ENCODE measurements at places on chromosomes 4 and X.

- DNase-seq = no peak
Measured at GRCh38 chr4:56654238-56654632, 26.9 kb downstream of the HOPX start.

- DNase-seq = no peak
Measured at GRCh38 chr4:17884063-17884462, 73.3 kb downstream of the NCAPG start.

GRCh38 chr4:87005690-87006425 is 71.0 kb downstream of the AFF1 start:
- DNase-seq = no peak

DNA sequence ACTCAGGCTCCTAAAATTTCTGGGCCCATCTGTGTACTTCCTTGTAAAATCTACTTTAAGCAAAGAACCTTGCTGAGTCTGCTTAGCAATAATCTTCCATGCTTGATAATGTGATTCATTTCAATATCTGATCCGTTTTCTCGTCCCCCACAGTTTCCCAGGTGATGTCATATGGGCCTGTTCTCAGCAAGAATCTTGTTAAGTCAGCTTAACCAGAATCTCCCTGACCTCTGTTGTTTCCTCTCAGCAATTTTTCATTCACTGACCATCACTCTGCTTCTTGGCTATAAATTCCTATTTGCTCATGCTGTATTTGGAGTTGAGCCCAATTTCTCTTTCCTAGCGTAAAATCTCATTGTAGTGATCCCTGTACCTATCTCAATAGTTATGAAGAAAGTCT is 13.9 kb downstream of the CSN2 start:
- DNase-seq = no peak

DNA sequence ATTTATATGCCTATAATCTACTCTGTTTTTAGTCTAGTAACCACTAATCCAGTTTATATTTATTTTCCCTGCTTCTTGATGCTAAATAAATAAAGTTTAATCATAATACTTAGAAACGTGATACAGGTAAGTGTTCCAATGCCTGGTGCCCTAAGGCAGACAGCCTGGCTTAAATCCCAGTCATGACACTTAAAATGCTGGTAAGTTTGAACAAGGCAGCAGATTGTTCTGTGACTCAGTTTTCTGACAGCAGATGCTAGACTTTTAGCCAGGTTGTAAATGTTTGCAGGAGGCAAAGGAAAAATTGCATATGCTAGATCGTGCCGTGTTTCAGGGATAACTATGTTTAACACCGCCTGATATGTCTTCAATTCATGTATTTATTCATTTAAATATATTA is 2661.6 kb downstream of the PCDH7 start:
- DNase-seq = no peak

- peak; percentile 34 for DNase-seq
Measured at GRCh38 chr4:38925492-38926413, 58.1 kb downstream of the FAM114A1 start.

DNA sequence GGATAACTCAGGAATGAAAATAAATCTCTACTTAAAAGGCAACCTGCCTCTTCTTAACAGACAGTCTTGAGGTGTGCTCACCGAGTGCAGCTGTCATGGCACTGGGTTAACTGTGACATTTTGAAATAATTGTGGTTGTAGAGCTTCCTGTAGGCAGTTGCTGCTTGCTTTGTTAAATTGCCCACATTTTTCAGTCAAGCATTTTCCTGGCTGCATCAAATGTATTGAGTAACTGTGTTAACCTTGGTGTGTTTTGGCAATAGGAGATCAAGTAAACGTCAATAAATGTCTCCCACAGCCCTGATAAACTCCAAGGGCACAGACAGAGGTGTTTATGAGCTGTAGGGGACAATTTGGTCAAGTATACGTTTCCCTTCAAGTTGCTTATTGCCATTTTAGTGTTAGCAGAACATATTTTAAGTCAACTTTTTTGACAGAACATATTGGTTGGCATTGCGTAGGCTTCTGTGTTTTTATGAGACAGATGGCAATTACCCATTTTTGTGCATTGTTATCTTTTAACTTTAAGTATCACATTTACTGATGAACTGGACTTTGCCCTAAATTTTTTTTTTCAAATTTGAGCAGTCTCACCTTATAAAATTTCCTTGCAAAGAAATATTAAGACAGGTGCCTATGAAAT is 527.4 kb downstream of the C4orf33 start:
- no peak for DNase-seq

DNA sequence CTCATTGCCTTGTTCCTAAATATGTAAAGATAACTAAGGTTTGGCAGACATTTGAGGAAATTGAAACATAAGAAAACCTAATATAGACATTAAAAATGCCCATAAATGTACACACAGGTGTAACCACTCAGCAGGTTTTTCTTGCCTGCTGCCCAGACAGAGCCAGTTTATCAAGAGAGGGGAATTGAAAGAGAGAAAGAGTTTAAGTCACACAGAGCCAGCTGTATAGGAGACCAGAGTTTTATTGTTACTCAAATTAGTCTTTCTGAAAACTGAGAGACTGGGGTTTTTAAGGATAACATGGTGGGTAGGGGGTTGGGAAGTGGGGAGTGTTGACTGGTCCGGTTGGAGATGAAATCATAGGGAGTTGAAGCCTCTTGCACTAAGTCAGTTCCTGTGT is 119.0 kb downstream of the CFAP299 start:
- DNase-seq = no peak

DNA sequence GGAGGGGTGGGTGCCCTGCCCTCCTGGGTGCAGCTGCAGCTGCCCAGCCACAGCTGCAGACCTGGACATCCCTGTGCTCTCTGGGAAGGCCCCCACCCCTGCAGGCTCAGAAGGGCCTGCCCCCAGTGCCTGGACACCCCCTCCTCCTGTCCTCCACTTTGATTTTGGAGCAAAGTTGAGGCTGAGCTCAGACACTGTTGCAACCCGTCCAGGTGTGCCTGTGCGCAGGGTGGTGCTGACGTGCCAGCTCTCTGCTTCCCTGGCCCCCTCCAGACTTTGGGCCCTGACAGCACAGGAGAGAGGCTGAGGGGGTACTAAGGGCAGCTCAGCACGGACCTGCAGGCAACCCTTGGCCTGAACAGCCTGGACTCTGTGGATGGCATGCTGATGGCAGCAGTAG is 750.3 kb downstream of the ARAP2 start:
- no peak for DNase-seq

DNA sequence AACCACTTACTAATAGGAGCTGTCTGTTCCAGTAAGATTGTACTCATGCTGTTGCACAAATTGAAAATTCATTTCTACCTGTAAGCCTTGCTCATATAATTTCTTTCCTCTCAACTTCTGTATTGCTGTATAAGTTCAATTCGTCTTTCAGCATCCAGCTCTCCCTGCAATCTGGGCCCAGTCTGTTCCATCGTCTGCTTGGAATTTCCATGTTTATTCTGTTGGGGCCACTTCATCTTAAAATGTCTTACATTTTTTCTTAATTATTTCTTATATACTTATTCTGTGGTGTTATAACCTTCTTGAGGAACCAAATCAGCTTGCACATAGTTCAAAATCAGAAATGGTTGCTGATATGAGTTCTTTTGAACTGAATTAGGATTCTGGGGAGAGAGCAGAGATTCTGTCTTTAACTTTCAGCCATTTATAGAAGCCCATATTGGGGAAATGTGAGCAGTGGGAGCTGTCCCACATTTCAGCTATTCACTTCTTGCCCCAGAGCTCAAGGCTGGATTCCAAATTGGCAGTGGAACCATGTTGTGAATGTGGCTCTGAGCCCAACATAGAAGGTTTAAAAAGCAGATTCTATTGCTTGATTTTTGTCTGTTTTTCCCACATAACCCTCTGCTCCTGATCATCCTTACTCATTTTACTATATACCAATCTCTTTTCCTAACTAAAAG is 291.9 kb downstream of the BMPR1B start:
- DNase-seq = peak; percentile 46

DNA sequence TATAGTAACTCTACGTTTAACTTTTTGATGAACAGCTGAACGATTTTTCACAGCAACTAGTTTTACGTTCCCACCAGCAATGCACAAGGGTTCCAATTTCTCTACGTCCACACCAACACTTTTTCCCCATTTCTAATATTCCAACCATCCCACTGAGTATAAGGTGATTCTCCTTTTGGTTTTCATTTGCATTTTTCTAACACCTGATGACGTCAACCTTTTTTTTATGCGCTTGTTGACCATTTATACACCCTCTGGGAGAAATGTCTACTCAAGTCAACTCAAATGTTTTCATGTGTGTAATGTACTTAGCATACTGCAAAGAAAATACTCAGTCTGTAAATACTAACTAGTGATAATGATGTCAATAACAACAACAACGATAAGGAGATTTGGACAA is 177.2 kb upstream of the TENM3 start:
- no peak for DNase-seq

- DNase-seq = no peak
Measured at GRCh38 chr4:129994715-129995114, 898.8 kb downstream of the C4orf33 start.

GRCh38 chrX:10254739-10255138 is 98.0 kb downstream of the CLCN4 start:
- no peak for DNase-seq

DNA sequence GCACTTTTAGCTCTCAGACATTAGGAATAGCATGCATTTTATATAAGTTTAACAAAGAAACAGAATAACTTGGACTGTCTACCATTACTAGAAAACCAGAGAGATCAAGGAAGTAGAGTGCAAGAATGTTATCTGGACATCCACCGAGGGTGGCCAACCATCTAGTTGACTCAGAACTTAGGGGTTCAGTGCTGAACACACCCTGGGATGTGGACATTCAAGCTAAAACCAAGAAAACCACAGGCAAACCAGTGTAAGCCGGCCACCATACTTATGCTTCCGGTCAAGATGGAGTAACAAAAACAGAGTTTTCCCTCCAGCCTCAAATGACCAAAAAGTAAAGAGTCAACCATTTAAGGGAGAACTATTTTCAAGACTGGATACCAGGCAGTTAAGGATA is 181.4 kb upstream of the MXRA5 start:
- no peak for DNase-seq

DNA sequence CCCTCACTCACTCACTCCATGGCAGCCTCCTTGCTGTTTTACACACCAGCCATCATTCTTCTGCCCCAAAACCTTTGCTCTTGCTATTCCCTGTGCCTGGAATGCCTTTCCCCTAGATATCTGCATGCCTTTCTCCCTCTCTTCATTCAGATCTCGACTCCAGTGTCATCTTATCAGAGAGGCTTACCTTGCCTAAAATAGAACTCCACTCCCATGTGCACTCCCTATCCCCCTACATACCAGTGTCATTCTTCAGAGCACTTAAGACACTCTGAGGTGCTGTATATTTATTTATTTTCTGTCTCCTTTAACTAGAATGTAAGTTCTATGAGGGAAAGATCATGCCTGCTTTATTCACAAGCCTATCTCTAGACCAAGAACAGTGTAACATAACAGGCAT is 45.1 kb downstream of the ZGRF1 start:
- DNase-seq = no peak

GRCh38 chr4:124868495-124868894 is 156.0 kb upstream of the ANKRD50 start:
- DNase-seq = no peak

All from nucleus accumbens (tissue), 56 donors.